NCI-H446 treated with DMSO at 0.1 percent for 48 hours (cell line): ENCODE measurements at places on chromosomes 7 and 10.

DNA sequence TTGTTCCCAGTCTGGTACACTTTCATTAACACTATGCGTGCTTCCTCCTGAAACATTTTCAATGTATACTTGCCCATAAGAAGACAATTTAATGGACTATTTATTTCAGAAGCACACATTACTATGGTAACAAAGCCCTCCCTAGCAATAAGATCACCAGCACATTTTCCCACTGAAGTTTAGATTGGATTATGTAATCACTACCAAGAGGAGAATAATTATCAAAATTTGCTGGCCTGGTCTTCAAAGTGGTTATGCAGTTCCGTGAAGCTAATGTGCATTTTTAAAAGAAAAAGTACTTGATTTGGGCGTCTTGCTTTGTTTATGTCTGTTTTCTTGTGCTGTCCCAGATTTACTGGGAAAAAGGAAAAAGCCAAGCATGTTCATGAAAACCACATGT, 61.9 kb downstream of the AP3M1 start:
- DNase-seq, result no peak

DNA sequence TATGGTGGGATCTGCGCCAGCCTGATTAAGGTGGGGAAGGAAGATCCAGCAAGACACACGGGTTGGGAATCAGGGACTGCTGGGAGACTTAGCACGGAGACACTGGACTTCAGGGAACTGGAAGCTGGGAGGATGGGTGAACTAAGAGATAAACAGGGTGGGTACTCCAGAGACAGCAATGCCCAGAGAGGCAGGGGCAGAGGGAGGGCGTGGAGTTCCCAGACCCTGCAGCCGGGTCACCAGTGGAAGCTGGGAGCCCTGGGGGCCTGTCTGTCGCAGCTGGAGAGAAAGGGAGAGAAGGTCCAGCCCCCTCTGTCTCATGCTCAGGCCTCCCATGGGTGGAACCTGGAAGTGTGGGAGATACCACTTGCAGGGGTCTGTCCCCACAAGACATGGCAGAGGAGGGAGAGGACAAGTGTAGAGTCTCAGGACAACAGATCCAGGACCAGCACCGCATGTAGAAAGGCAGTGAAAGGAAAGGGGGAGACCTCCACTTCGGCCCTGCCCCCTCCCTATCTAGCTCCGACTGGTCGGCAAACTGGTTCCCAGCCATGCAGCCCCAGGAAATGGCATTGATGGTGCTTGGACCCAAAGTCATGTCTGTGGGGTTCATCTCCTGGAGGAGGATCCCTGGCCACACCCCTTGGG, 44.4 kb downstream of the AOC1 start:
- no peak for DNase-seq

- no peak for DNase-seq
Measured at GRCh38 chr10:96395931-96396877, 37.4 kb upstream of the OPALIN start.

DNA sequence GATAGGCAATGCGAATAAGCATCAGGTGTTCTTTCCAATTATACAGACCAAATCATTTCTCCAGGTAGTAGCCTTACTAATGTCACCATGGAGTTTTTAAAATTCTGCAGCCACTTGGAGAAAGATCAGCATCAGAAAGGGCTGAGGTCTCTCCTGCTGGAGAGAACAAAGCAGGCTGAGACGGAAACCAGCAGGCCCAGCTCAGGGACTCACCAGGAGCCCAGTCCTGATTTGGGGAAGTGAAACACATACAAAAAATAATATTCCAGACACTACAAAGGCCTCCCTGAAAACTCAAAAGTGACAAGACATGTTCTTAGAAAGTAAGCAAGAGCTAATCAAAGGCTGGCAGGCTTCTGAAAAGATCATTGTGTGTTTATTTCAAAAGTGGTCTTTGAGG, 207.1 kb upstream of the GHITM start:
- no peak for DNase-seq

- no peak for DNase-seq
Measured at GRCh38 chr7:136964347-136964746, 95.9 kb downstream of the CHRM2 start.

- DNase-seq, result no peak
Measured at GRCh38 chr10:116792817-116793216, 50.5 kb upstream of the HSPA12A start.

DNA sequence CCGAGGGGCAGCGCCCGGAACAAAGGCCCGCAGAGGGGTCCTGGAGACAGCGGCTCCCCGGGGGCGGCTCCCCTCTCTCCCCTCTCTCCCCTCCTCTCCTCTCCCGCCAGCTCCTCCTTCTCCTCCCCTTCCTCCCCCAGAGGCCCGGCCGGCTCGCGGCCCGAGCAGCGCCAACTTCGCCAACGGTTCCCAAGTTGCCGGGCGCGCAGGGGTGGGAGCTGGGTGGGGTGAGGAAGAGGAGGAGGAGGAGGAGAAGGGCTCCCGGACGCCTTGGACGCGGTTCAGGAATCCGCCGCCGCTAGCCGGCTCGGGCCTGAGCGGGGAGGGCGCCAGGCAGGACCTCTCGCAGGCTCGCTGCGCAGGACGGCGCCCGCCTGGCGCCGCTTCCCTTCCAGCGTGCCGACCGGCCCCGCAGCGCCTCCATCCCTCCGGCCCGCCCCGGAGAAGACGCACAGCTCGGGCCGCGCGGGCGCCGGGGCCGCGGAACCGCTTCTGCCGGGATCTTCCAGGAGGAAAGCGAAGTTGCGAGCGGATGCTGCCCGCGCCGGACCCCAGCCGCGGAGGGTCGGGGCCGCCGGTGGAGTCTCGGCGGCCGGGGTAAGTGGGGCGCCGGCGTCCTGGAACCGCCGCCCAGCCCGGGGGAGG, at the start of gene CHST3:
TSS of gene CHST3 (plus strand) at position 298 of the 645 bp plus-strand sequence. CDS start 41,448 bp downstream, outside the sequence.
- DNase-seq, result no peak

DNA sequence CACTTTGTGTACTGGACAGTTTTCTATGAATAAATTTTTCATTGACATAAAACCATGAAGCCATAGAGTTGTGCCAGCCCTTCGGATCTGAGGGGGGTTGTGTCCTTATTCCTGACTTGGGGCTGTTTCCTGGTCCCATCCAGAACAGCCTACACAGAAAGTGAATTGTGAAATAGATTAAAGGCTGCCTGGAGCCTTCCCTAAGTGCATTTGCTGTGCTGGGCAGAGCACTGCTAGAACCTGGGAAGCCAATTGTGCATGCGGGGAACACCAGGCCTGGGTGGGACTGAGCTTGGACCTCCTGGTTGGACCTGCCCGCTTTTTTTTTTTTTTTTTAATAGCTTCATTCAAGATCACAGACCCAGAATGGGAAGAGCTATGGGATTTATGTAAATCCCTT, 238.9 kb downstream of the ARHGAP21 start:
- DNase-seq, result no peak

DNA sequence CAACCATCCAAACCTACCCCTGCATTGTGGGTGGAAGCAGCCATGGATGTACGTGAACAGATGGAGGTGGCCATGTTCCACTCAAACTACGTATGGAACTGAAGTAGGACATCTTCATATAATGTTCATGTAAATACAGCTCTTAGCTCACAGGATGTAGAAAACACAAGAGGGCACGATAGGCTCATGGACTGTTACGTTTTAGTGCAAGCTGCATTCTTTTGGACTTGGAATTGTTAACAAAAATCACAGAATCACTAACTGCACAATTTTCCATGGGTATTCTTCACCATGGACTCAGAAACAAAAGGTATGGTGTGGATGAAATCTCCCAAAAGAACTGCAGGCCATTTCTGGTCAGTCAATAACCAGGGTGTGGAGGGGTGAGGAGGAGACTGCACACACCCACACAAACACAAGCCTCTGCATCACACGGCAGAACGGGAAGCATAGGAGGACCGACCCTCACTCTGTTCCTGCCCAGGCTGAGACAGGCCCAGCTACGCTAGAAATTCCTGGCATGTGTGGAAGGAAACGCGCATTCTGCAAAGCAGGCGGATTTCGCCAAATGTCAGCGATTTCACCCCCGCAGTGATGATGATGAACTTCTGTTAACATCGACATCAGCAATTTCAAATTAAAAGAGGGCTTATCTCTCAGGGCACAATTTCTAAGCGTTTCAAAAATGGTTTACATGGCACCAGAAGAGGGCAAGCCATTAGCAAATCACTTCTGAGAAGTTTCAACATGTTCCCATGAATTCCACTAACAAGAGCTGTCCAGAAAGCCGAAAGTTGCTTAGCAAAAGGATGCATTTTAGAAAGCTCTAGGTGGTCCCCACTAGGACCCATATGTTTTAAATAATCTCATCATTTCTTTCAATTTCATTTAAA, 149.0 kb downstream of the TNS3 start:
- no peak for DNase-seq

GRCh38 chr7:155483868-155484325, 26.0 kb downstream of the EN2 start:
- DNase-seq, result no peak

- no peak for DNase-seq
Measured at GRCh38 chr10:21532694-21533466, 1.2 kb upstream of the MLLT10 start.

DNA sequence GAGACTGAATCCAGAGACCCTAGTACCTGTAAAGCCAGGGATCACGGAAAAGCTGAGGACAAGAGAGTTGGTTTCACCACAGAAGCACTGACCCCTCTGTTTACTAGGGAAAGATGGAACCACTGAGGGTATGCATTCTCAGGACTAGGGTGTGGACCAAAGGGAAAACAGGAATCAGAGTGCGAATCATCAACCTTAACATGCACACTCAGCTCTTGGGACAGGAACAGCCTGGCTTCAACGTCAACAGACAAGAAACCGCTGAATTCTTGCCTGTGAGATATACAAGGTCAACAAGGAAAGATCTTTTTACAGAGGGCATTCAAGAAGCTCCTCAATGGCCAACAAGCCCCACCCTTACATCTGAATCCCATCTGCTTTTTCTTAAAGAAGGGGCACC, 14.9 kb downstream of the TNRC18 start:
- DNase-seq, result no peak

DNA sequence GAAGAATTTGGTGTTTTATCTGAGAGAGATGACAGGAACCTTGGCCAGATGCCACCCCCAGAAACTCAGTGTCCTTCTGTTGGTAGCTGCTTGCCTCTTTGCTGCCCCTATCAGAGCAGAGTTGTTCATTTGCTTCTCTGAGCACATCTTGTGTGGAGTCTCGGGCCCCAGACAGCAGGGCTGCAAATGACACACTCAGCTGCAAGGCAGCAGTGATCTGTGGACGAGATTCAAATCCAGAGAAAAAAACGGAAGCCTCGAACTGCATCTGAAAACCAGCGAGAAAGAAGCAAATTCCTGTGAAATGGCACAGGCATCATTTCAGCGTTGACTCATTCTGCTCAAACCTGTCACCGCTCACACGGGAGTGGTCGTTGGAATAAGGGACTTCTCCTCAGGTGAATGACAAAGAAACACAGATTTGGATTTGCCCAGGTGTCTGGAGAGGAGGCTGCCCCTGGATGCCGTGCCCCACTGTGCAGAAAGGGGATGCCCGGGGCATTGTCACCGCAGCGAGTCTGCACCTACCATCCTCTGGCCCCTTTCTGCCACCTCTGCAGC, 144.7 kb downstream of the PFKFB3 start:
- DNase-seq, result no peak

- no peak for DNase-seq
Measured at GRCh38 chr10:54496852-54497251, 304.2 kb downstream of the PCDH15 start.

DNA sequence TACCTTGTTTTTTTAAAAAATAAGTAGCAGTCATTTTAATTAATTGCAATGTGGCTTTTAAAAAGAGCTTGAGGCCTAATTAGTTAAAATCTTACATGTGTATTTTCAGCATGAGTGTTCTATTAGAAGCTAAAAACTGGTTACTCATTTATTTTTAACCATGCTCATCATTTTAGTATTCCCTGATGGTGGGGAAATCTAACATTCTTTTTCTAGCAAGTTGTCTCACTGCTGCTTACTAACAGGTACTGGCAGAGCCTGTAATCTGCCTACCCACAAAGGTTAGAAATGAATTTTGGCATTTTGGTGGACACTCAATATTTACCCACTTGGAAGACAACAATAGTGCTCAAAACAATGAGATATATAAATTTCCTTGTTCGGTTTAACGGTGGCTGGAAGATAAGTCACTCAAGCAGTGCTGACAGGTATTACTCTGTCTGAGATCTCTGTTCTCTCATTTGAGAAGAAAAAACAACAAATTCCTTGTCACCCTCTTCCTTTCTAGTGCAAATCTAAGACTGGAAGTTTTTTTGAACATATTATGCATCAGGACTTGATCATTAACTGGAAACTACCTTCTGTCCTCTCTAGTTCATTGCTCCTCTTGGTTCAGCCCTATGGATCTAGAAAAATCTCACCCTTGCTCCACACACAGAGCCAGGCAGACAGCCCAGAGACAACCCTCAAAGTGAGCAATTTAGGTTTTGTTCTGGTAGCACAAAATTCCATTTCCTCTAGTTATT, 83.3 kb downstream of the VWDE start:
- DNase-seq, result no peak

- no peak for DNase-seq
Measured at GRCh38 chr10:34959321-34959720, 130.8 kb downstream of the CUL2 start.

- DNase-seq, result no peak
Measured at GRCh38 chr10:77715088-77715487, 77.5 kb upstream of the KCNMA1 start.

DNA sequence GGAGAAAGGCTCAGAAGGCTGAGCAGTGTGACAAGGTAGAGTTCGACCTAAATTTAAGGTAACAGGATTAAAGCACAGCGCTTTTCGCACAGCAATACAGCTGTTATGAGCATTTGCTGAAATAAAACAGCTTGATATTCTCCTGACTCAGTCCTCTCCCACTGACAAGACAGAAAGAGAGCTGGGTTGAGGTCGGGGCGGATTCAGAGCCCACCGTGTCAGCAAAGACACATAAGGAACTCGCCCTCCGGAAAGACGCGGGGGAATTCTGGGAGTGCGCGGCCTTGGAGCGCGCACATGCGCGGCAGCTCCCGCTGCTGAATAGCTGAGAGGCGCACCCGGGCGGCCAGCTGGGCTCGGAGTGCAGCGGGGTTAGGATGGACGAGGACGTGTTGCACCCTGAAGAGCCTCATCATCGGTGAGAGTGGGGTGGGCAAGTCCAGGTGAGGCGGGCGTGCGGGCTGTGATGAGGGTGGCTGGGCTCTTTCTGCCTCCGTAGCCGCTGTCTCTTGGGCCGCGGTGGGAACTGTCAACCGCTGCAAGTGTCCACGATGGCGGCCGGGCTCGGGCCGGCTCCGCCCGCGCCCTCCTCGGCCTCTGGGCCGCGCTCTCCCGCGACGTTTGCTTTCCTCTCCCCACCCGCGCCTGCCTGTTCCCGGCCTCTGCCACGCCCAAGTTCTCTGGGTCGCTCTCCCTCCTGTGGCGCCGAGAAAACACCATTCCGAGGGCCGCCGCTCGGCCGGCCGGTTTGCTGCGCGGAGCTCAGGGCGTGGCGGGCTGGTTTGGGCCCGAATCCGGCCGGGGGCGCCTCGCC, 120.6 kb downstream of the LYZL1 start:
- peak; percentile 33 for DNase-seq

DNA sequence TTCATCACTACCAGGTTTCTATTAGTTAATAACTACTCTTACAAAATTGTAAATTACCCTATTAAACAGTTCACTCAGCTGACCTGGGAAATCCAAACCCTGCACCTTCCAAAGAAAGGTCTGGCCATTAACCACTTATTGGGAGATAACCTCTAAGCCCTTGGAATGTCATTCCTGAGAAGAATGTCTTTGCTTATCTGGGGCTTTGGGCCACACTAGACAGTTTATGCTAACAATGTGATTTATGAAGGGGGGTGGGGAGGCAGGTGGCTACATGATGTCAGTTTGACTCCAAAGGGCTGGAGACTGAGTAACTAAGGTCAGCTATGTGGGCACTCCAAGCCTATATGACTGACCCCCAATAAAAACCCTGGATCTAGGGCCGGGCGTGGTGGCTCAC, 50.7 kb downstream of the AKR1D1 start:
- DNase-seq, result no peak
